ENCODE measurements at places on chromosomes 4 and X.
A peak's percentile ranks its signal among the peaks of the same experiment; 100 is the strongest.

DNA sequence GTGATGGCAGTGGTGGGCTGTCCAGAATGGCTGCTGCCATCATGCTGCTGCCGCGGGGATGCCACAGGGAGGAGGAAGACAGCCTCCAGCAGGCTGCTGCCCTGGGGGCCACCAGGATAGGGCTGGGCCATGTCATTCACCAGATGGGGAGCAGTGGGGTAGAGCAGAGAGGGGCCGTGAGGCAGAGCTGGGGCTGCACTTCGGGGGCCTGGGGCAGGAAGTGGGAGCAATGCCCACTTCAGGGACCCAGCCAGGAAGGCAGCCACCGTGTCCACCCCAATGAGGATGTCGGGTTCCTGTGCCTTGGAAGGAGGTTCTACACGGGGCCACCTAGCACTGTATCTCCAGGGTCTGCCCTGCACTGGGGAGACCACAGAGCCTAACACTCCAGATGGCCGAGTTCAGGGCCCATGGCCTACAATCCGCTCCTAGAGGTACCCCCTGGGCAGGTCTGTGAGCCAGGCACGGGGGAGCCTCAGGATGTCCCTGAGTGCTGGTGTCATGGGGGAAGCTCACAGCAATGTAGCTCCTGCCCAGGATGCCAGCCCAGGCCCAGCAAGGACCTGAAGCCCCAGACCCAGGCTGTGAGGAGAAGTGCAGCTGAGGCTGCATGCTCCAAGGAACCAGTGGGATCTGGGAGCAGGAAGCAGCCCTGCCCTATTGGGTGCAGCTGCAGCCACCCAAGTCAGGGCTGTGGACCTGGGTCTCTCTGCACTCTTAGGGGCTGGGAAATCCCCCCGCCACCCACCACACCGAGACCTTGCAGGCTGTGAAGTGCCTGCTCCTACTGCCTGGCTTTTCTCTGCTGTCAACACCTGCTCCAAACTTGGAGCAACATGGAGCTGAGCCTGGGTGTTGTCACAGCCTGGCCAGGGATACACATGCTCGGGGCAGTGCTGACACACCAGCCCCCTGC is 140.3 kb downstream of the PDHA2 start:
- no peak for DNase-seq

DNA sequence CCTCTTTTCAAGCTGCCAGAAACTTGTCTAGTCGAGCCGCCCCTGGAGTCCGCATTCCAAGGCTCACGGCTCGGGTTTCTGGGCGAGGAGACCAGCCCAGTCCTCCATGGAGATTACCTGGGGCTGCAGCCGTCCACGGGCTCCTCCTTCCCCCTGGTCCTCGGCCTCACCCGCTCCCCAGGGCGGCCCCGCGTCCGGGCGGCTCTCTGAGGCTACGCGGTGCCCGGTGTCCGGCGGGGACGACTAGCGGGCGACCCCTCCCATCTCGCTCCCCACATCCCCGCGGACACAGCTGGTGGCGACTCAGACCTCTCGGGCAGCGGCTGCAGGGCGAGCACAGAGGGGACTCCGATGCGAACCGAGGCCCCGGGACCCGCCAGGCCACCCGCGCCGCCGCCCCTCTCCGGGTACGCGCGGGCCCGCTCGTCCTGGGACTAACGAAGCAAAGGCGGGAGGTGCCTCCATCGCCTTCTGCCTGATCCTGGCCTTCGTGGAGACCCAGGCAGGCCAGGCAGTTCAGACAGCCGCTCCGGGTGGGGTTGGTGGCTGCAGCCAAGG is 159.4 kb downstream of the TRAM1L1 start:
- no peak for DNase-seq

DNA sequence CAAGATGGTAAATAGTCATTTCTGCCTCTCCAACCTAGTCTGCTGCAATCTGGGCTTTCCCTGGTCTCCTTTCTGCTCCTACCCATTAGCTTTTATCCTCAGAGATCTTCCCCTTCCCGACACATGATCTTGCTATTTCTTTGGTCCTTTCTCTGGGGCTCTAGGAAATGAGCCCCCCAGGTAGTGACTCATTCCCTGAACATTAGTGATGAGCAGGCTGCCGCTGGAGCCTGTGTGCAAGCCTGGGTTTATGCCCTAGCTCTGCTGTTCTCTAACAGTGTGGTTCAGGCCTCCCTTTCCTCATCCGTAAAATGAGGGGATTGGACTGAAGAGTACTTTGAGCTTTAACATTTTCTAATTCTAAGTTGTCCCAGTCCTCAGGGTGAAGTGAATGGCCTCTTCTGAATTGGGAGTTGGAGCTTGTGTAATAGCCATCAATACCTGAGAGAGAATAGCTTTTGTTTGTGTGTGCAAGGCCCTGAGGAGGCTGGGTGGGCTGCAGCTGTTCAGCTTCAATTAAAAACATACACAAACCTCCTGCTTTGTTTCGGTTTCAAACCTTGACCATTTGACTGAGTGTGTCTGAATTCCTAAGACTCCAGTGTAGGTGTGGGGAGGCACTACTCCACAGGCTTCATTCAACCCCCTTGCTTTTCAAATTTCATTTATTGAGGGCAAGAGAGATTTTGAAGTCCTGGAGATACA is 115.6 kb upstream of the SCML1 start:
- DNase-seq, result no peak

- DNase-seq, result no peak
Observed at GRCh38 chr4:169229571-169230028, 41.2 kb downstream of the SH3RF1 start.

DNA sequence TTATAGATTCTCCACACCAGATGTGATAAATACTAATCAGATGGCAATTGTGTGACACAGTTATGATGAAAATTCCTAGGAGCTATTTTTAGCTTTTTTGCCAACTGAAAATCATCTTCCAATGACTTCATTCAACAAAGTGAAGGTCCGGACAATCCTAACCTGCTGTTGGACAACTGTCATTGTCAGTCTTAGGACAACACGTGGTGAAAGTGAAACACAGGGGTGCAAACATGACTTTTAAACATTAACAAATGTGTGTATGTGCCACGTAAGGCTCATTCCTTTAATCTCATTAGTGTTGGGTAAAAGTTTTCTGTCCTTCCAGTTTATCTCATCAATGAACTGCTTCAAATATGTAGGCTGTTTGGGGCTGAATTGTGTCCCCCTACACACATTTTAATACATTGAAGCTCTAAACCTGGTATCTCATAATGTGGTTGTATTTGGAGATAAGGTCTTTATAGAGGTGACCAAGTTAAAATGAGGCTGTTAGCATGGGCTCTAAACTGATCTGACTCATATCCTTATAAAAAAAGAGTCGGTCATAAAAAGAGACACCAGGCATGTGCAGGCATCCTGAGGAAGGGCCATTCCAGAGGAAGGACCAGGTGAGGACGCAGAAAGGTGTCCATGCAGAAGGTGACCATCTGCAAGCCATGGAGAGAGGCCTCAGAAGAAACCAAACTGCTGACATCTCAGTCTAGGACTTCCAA is 41.2 kb upstream of the SMAD1 start:
- DNase-seq, result no peak

- DNase-seq, result no peak
Observed at GRCh38 chrX:20653070-20653469, 386.4 kb upstream of the RPS6KA3 start.

GRCh38 chrX:132219343-132219768 is at the start of gene RAP2C:
TSS of gene RAP2C (minus strand) at chrX:132219447. CDS start at chrX:132217268, 2,179 bp downstream.
- DNase-seq, result peak; percentile 66

DNA sequence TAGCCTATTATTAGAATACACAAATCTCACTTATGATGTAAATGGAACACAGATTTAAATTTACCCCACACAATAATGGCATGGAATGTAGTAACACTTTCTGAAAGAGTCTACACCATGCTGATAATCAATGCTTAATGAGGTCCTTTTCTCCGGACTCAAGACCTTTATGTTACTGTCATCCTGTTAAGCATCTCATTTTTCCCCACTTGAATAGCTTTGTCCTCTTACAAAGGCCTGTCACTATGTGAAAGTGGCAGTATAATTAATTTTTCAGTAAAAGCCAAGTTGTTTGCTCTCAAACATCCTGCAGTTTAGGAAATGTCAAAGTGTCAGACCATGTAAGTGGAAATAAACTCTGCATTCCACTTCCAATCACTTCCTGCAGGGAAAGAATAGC is 96.4 kb downstream of the GPC3 start:
- no peak for DNase-seq

DNA sequence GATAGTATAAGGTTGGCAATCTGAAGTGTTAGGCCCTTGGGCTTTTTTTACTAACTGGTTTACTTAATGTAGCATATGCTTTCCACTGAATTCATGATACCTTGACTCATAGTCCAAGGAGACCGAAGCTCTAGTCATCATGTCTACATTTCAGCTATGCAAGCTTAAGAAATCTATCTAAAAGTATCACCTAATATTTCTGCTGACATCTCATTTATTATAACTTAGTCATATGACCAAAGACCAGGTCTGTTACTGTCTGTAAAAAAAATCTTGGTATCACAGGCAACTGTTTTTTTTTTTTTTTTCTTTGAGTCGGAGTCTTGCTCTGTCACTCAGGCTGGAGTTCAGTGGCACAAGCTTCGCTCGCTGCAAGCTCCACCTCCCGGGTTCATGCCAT is 814.0 kb upstream of the NDST4 start:
- no peak for DNase-seq

GRCh38 chrX:27599928-27600327 is 9.8 kb downstream of the DCAF8L2 start:
- DNase-seq, result no peak

- no peak for DNase-seq
Observed at GRCh38 chrX:129077424-129078170, 445.7 kb downstream of the SMARCA1 start.

DNA sequence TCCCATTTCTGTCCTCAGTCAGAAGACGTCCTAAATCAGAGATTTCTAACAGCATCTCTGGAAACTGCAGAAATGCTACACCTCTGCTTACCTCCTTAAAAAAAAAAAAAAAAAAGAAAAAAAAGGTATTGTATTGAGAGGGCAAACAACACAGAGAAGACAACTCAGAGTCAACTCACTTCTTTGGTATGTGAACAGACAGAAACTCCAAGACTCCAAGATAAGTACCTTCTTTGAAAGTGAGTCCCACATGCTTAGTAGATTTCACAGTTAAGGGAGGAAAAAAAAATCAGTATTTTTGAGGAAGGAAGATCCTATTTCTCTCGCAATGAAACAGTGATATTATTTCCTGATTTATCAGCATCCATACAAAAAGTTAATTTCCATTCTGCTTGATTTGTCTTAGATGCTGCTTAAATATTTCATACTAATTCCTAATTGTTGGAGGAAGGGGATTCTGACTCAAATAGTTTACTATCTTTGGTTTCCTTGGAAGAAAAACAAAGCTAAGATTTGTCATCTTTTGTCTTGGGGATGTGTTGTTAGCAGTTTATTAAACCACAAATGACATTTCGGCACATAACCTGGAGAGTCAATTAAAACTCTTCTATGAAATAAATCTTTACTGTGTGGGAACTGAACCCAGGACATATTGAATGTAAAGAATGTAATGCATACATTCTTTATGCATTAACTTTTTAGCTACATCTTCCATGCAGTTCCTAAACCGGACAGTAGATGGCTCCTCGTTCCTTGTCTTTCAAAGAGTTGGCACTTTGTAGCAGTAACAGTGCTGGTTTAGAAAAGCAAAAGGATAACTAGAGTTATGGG is 4.7 kb downstream of the RASGEF1B start:
- DNase-seq, result peak; percentile 88

DNA sequence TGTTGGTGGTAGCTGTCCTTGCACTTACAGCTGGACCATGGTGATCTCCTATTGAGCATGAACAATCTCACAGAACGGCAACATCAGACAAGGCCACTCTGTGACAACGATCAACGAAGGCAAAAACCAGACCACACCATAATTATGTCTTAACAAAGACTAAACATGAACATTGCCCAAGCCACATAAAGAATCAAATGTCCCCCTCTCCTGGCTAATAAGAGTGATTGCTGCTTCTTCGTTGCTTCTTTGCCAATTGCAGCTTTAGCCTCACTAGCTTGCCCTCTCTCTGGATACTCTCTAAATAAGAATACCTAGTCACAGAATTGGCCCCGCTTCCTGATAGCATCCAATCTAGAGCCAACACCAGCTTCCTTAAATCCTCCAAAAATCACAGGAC is 41.5 kb upstream of the PGRMC1 start:
- DNase-seq, result no peak

GRCh38 chr4:75244325-75244724 is 269.9 kb downstream of the RCHY1 start:
- no peak for DNase-seq

GRCh38 chr4:176906709-176907108 is 114.0 kb upstream of the VEGFC start:
- no peak for DNase-seq

GRCh38 chr4:61517144-61517543 is 317.0 kb downstream of the ADGRL3 start:
- no peak for DNase-seq

DNA sequence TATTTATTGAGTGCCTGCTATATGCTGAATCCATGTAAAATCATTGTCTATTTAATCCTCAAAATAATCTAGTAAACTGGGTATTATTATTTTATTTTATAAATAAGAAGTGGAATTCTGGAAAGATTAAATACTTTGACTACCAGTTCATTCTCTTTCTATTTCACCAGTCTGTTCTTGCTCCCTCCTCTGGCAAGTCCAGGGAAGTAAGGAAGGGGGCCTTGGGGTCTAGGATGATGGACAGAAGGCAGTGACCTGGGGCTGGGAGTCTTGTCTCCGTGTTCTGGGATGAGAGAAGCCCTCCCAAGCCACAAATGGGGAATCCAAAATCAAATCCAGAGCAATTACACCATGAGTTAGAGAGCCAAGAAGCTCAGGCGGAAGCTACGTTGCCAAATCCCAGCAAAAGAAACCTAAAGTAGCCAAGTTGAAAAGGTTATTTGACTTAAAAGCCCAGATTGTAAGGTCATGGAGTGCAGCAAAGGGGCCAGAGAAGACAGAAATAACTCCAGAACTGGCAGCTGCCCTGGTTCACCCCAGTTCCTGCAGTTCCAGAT is 28.3 kb upstream of the PARM1 start:
- no peak for DNase-seq

GRCh38 chr4:147839663-147840062 is 107.8 kb downstream of the ARHGAP10 start:
- no peak for DNase-seq

DNA sequence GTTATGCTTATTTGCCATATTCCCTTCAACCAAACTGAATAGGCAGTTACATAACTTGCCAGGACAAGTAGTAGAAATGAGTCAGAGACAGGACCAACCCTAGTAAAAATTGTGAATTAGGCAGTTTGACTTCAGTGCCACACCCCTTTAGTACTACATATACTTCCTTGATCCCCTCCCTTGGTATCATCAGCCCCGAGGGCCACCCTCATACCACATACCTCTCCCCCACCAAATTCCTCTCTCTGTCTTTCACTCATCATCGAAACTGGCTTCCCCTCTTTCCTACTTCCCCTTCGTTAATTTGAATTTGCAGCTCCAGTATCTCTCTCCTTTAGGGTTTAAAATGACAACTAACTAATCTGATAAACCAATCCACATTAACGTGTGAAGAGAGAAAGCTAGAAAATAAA is 7.9 kb upstream of the PTPN13 start:
- no peak for DNase-seq

- DNase-seq, result no peak
Observed at GRCh38 chr4:74362347-74362746, 2.6 kb upstream of the EREG start.

All from activated CD4-positive, alpha-beta T cell treated with anti-CD3 and anti-CD28 coated beads, Interleukin-2, amount 10 ng/mL, durations not matched to agents 7 days and 5 days (primary cell).